ENCODE measurements at places on chromosomes 6 and 20.

- DNase-seq: peak; percentile 43
Measured at GRCh38 chr6:150599199-150600009, at the start of gene PLEKHG1. PLEKHG1 (plus strand) TSS chr6:150599885; CDS start chr6:150733682, 133,797 bp downstream.

DNA sequence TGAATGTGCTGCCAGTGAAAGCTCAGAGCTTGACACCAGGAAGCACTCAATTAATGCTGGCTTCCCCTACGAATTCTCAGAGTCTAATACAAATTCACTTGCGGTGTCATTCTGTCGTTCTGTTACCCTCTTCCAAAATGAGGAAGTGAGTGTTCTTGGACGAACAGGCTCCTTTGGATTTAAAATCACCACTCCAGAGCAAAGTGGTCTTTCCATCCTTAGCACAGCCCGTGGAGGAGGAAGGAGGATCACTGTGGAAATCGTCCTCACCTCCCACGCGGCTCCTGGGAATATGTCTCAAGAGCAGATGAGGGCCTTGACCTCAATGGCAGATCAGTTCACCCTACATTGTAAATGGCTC lies 41.7 kb downstream of the RIOK1 start:
- no peak for DNase-seq

DNA sequence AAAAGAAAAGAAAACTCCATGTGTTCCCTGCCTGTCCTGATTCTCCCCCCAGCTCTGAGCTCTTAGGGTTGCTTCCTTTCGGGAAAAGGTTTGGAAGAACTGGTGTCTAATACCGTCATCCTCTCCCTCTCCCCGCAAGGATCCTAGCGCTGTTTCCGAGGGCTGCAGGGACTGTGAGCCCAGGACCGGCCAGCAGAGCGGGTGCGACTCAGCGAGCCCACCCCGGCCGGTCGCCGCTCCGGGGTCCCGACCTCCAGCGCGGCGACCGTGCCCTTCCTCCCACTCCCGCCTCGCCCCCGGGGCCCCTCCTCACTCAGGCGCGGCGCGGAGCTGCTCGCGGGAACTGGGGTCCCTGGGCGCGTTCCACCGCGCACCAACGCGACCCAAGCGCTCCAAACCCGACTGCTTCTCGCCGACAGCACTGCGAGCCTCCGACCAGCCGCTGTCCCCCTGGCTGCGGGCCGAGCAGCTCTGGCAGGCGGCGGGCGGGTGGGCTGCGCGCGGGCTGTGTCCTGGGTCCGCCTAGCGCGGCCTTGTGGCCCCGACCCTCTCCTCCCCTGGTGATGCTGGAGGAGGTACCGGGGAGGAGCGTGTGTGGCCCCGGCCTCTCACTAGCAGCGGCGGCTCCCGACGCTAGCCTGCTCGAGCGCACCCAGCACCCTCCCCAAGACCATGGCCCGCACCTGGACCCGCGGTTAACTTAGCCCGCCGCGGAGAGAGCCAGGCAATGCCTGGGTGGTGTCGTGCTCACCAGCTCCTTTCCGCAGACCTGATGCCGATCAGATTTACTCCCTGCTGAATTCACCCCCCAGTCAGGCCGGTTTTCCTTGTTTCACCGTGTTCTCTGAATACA lies at the start of gene PLA2G7:
Gene PLA2G7, minus strand, starts transcription at position 509 of the 853 bp plus-strand sequence. CDS start 12,484 bp downstream, outside the sequence.
- DNase-seq: no peak

- DNase-seq: peak; percentile 12
Measured at GRCh38 chr6:136582711-136583471, 32.7 kb upstream of the MAP7 start.

GRCh38 chr20:46299078-46299477 lies 9.2 kb downstream of the CDH22 start:
- no peak for DNase-seq

DNA sequence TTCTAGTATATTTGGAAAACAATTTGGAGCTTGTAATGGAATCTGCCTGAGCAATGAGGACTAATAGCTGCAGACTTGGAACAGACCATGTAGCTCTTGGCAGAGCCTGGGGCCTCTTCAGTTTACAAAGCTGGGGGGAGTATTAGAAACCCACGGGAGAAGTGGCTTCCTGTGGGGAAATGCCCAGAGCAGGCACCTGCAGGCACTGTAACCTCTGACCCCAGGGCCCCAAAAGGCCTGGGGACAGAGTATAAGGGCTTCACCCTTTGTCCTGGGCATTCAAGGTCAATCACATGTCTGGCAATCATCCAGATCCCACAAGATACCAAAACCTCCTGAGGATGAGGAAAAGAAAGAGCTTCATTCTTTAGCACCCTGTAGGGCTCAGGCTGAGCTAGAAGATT lies 19.4 kb downstream of the PKIG start:
- DNase-seq: no peak

GRCh38 chr6:98118397-98119045 lies 715.9 kb upstream of the POU3F2 start:
- DNase-seq: no peak

DNA sequence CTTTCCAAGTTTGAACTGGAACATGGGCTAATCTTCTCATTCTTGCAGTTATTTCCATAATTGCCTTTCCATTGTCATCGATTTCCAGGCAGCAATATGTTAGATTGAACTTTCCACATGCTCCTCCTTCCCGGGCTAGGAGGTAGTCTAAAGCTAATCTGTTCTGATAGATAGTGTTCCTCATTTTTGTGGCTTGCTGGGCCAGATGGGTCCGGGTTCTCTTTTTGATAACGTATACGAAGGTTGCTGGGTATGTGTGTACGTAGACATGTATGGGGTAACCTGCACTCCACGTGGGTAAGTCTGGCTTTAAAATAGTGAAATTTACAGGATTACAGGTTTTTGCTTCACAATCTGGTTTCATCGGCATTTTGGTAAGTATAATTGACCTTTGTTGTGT lies 14.0 kb upstream of the GMPR start:
- DNase-seq: no peak

DNA sequence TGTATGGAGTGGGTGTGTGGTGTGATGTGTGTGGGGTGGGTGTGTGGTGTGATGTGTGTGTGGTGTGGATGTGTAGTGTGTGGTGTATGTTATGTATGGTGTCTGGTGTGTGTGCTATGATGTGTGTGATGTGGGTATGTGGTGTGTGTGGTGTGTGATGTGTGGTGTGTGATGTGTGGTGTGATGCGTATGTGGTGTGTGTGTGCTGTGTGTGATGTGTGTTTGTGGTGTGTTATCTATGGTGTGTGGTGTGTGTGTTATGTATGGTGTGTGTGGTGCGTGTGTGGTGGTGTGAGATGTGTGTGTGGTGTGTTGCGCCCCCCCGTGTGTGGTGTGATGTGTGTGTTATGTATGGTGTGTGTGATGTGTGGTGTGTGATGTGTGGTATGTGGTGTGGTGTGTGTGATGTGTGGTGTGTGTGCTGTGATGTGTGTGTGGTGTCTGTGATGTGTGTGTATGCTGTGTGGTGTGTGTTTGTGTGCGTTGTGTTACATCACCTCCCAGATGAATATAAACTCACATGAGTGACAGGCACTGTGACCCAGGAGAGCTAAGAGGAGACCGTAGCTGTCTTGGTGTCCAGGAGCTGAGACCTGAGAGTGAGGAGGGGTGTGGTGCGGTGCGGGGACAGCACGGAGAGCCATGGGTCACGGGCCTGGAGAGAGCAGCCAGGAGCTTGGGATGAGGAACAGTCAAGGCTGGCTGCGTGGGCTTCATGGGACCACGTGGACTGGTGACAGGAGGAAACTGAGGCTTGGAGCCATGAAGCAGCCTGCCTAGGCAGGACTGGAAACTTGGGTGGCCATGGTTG lies 8.8 kb downstream of the DLGAP4 start:
- no peak for DNase-seq

GRCh38 chr6:106751501-106752252 lies 122.3 kb downstream of the QRSL1 start:
- no peak for DNase-seq

- no peak for DNase-seq
Measured at GRCh38 chr20:37096415-37097041, 731 bp upstream of the RBL1 start.

DNA sequence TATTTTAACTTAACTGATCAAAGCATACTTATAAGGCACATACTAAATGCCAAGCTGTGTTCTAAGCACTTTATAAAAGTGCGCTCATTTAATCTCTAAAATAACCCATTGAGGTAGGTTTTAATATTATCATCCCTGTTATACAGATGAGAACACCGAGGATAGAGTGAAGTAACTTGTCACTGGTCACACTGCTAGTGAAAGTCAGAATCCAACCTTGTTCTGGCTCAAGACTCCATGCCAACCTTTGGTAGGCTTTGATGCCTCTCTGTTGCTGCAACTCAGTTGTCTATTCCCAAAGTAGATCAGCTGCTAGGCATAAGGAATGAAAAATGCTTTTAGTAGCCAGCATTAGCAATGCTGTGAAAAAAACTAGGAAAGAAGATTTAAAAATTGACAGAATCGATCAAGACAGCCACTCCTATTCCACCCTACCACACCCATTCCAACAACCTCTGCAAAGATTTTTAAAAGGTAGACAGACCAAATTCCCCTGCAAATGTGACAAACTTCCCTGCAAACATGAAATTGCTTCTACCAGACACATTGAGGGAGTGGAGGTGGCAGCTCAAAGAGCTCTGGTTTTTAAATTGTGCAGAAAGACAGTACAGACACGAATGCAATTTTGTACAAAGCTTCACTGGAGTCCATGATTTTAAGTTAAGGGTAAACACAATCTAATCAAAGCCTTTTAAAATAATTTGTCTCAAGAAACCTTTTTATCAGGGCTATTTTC lies 39.8 kb upstream of the CAP2 start:
- DNase-seq: no peak

DNA sequence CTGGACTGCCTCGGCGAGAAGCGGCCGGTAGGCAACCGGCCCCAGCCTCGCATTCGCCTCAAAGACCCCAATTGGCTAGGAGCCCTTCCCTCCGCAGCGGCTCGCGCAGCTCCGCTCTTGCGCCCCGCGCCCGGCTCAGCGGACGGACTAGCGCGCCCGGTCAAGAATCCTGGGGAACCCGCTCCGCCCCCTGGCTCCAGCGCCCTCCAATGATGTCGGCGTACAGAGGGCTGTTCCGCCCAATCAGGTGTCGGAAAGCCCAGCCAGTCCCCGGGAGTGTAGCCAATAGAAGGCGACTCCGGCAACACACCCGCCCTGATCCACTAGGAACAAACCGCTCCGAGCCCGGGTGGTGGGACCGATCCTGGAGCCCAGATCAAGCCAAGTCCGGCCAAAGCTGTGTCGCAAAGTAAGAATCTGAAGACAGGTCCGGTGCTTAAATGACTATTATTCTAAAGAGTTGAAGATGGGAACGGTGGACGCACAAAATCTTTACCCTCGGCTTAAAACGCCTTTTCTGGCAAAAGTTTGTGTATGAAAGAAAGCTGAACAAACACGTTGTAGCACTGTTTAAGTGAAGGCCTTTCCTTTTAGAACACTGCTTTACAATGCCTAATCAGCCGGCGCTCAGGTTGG lies 132.2 kb downstream of the OGFRL1 start:
- peak; percentile 1 for DNase-seq

DNA sequence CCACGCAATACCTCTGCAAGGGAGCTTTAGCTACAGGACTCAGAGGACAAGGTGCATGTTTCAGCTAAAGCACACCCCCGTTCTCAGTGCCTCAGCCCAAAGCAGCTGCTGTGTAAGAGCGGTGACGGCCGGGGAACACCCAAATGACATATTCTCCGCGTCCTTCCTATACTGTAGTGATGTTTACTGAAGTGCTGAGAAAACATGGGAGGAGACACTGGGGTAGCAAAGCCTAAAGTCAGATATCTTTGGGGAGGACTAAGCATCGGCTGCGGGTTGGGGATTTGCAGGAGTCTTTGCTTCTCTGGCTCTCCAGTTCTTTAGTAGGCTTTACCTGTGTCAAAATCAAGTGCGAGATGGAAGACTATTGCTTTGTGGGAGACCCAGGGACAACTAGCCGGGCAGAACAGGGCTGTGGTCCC lies 1.7 kb downstream of the SLC22A23 start:
- DNase-seq: peak; percentile 46

DNA sequence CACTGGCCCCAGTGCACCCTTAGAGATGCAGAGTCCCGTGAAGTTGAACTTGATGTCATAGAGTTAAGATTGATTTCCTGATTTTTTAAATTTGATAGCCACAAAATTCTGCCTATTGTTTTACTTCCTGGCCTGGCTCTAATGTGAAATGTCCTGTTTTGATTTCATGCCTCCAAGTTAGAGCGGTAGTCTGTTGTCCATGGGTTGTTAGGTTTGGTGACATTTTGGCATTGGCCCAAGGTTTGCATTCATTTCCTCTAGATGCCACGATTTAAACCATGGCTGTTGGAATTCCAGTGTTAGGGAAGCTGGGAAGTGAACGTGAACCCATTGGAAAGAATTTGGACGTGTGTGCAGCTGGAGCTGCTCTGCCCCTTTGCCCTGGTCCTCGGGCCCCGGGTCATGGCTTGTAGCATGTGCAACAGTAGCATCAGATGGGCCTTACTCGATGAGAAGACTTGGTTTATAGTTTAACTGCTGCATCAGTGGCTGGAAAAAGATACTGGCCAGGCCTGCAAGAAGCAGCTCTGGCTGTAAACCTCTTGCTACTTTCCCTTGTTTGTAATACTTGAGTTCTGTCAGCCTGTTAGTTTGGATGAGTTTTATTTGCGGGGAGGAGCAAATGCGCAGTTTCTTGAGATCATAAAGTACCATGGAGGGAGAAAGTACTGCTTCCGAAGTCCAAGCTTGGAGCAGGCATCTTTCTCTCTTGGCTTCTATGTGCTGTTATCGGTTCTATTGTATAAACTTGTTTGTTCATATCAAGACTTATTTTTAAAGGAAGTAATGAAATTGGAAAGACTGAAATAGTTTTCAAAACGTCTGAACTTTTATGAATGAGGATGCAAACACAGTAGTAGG lies 121.4 kb upstream of the CLDN20 start:
- no peak for DNase-seq

- no peak for DNase-seq
Measured at GRCh38 chr20:45370571-45371160, 7.5 kb downstream of the TP53TG5 start.

DNA sequence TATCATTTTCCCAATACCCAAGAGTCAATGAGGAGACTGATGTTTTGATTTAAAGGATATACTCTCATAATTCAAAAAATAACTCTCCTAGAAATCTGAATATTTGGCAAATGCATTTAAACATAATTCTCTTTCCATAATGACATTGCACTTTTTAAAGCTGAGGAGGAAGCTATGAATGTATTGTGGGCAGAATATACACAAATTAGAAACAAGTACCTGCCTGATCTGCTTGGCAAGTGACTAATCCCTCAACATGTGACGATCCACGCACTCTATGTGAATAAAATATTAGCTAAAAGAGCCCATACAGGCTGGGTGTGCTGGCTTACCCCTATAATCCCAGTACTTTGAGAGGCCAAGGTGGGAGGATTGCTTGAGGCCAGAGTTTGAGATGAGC lies 88.3 kb upstream of the CCDC28A start:
- no peak for DNase-seq

- DNase-seq: no peak
Measured at GRCh38 chr6:53539561-53539960, 5.3 kb downstream of the GCLC start.

DNA sequence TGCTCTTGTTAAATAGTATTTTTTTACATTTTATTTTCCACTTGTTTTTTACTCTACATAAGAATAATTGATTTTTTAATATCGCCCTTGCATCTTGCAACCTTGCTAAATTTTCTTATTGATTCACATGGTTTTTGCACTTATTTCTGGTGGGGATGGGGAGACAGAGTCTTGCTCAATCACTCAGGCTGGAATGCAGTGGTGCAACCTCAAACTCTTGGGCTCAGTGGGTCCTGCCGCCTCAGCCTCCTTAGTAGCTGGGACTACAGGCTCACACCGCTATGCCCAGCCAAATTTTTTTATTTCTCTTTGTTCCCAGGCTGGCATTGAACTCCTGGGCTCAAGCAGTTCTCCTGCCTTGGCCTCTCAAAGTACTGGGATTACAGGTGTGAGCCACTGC lies 30.3 kb downstream of the LIN28B start:
- no peak for DNase-seq

Data from CD4-positive, alpha-beta T cell treated with Interleukin-15 for 4 hours (primary cell).